ENCODE measurements at places on chromosomes 3 and 15. TPM values are rescaled to one million over a fixed set of nuclear protein-coding genes. Genes with fewer than 3 reads are reported as not detected.

- DNase-seq = no peak
Measured at GRCh38 chr3:43779850-43780249, 89.1 kb downstream of the ABHD5 start.

DNA sequence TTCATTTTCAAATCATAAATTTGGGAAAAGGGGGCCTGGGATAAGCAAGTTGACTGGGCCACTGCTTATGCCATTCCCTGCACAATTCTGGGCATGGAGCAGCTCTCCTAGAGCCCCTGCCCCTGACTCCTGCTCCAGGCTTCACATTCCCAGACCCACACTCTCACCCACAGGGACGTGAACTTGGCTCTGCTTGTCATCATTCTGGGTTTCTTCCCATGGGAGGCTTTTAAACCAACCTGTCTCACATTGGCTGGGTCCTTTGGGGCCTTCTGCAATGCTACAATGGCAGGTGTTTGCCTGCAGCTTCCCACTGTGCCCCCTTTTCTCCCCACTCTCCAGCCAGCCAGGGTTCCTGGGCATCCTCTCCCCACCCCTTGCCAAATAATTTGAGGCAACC, 49.1 kb downstream of the CYP19A1 start:
- no peak for DNase-seq

DNA sequence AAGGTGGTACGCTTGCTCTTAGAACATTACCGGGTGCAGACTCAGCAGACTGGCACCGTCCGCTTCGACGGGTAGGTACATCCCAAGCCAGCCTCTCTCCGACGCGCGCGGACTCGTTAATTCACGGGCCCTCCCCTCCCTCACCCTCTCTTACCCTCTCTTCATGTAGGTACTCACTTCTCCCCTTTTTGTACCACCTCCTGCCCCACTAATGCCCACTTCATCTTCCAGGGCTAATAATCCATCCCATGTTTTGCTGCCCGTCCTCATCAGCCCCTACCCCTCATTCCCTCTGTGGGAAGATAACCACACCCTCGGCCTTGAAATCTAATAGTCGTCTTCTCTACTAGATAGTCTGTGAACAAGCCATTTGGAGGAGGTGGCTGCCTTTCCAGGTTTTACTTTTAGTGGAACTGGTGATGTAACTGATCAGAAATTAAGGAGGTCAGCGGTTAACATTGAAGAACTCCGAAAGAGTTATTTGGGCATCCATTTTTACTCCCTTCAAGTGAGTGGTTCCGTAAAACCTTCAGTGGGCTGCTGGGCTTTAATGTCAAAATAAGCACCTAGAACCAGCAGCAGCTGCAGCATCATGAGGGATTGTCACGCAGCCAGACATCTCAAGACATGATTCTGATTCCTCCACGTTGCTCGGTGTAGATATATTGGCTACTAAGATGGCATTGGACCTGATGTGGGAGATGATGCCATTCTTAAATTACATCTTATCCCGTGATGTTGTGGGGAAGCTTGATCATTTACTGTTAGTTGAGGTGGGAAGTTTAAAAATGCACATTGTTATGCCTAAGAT, 1.3 kb downstream of the FEM1B start:
- peak; percentile 37 for DNase-seq

- DNase-seq = peak; percentile 3
Measured at GRCh38 chr3:45684327-45684892, 4.8 kb upstream of the SACM1L start.

POLR2H gene
- total RNA-seq = 138 TPM

MORC1 gene
- total RNA-seq = not detected
